Left ventricle myocardium inferior (tissue), 1 donor: ENCODE measurements at places on chromosomes 1 and 21.
A peak's percentile ranks its signal among the peaks of the same experiment; 100 is the strongest.

GRCh38 chr1:22347854-22348760 lies 103.5 kb upstream of the ZBTB40 start:
- DNase-seq, result no peak

- DNase-seq, result peak; percentile 50
Observed at GRCh38 chr21:33403128-33403785, at the start of gene IFNGR2. Gene IFNGR2 (plus strand): TSS chr21:33403413. CDS start chr21:33403544, 131 bp downstream.

DNA sequence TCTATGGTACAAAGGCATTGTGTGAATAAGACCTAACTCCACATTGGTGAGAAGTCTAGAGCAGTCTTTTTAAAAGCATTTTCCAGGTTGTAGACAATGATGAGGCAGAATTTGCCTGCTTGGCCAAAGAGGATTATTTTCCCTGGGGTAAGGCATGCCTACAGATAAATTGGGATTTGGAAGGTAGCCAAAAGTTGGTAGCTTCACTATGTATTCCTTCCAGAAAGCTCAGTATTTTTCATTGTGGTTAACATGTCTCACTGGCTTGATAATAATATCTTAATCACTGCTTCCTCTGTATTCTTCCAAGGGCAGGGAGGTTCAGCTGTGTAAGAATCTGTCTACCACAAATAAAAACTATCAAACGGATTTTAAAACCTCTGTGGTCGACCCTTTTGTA lies 590.8 kb upstream of the PRMT6 start:
- no peak for DNase-seq

GRCh38 chr1:94422115-94422820 lies 4.1 kb downstream of the ABCD3 start:
- no peak for DNase-seq

DNA sequence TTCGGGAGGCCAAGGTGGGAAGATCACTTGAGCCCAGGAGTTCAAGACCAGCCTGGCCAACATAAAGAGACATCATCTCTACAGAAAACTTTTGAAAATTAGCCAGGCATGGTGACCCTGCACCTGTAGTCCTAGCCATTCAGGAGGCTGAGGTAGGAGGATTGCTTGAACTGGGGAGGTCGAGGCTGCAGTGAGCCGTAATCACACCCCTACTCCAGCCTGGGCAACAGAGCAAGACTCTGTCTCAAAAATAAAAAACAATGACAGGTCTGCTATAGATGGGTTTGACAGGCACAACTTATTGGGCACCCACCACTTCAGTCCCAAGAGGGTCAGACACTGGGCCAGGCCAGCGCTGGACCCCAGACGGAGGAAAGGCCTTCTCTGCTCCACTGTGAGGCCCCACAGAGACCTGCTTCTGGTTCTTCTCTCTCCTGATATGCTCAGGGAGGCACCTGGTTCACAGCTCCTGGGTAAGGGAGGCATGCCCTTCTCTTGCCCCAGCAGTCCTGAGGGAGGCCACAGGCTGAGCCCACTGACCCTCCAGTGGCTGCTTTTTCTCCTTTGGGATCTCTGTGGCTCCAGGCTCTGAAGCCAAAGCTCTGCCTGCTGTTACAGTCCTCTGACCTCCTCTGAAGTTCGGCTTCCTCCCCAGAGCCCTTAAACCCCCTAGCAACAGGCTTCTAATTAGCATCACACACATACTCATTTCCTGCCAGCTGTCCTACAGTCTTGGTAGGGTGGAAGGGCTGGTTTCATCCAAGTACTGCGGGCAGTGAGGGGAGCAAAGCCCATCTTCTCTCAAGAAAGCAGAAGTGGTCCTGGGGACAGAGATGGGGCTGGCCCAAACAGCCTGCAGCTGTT lies 14.4 kb downstream of the S100A16 start:
- no peak for DNase-seq

DNA sequence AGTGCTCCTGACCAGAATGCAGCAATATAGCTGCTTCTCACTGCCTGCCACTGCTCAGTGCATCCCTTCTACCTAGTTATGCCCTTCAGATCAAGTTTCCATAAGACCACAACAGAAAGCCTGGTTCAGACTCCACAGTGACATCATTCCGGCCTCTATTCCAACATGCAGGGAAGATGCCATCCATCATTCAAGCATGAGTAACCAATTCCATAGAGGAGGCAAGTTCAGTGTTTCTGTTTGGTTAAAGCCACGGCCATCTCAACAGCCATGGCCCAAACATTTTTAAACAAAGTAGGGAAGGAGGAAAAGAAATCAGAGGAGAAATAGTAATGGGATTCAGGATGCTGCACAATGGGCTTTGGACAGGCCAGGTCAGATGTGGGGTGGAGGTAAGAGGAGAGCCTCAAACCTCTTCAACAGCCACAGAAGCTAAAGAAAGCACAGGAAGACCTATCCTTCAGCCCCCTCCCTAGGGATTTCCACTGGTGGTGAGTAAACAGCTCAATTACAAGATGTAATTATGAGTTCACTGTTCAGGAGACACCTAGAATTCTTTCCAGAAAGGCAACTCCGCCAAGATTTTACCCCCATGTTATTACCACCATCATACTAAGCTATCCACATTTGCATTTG lies 484.9 kb downstream of the SETD4 start:
- DNase-seq, result no peak

GRCh38 chr1:20057886-20058420 lies 12.0 kb upstream of the PLA2G5 start:
- DNase-seq, result no peak

- DNase-seq, result no peak
Observed at GRCh38 chr1:187096689-187097088, 267.9 kb downstream of the PLA2G4A start.

- DNase-seq, result no peak
Observed at GRCh38 chr21:32611471-32611997, 643 bp downstream of the CFAP298 start.

GRCh38 chr1:39735731-39736130 lies 3.0 kb upstream of the PPIE start:
- no peak for DNase-seq

GRCh38 chr1:119448127-119448511 lies 33.2 kb downstream of the HSD3B2 start:
- no peak for DNase-seq

DNA sequence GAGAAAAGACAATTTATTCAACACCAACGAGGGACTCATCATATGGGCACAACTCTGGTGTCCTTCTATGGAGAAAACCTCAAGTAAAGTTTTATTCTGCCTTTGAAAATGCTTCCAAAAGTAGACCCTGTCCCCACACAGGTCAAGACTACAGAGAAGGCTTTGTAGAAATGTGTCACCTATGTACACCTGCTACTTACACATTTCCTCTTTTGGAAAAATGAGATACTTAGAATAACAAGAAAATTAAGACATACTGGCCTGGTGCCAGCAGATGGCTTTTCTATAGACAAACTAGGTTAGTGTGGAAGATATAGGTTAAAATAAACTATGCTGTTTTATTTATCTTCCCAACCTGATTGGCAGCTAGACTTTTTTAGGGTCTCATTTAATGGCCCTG lies 13.6 kb downstream of the POGK start:
- DNase-seq, result no peak

GRCh38 chr1:234229581-234230387 lies 143.5 kb upstream of the COA6 start:
- no peak for DNase-seq

GRCh38 chr1:200179781-200180160 lies 152.3 kb downstream of the NR5A2 start:
- no peak for DNase-seq

DNA sequence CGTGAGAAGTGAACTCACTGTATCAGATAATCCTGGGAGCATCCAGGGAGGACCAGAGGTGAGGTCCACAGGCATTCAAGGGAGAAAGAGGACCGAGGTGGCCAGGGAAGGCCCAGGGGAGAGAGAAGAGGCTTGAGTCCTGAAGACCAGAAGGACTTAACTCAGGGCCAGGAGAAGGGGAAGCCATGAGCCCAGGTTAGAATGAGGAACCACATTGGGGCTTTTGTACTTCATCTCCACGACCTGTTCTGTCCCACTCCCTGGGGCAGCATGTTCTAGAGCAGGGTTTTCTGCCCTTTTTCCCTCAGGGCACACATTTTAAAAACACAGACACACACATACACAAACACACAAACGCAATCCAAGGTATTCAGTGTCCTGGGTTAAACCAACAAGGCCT lies 8.4 kb downstream of the LGR6 start:
- no peak for DNase-seq

DNA sequence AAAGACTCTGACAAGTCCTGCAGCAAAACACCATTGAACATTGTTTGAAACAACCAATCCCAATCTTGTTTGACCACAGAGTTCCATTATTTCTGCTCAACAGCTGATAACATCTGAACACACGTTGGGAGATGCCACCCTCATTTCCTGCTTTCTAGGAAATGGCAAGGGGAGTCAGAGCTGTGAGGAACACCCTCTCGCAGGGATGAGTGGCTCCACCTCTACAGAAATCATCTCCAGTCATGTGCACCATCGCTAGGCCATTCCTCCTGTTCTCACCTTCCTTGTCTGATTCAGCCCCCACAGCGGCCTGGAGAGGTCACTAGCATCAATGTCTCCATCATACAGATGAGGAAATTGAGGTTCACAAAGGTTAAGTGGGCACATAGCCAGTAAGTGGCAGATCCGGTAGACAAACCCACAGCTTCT lies 22.4 kb upstream of the RUNX3 start:
- no peak for DNase-seq

DNA sequence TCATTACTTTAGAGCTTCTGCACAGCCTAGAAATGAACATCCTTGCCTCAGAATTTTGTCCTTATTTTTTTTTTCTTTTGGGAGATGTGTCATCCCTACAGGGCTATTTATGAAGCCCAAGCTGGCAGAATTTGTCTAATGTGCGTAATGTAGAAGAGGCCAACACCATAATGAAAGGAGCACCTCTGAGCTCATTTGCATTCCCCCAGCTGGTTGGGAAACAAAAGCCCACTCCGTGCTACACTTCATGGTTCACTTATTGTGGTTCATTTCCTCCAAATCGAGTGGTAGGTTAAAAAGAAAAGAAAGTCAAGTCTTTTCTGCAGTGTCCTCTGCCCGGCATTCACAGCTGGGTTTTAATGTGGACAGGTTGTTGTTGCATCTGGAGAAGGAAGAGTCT lies 73.5 kb downstream of the KAZN start:
- no peak for DNase-seq
